MG63 (cell line): ENCODE measurements at places on chromosomes 2 and 18. TPM values are rescaled to one million over a fixed set of nuclear protein-coding genes. Genes with fewer than 3 reads are reported as not detected.

DNA sequence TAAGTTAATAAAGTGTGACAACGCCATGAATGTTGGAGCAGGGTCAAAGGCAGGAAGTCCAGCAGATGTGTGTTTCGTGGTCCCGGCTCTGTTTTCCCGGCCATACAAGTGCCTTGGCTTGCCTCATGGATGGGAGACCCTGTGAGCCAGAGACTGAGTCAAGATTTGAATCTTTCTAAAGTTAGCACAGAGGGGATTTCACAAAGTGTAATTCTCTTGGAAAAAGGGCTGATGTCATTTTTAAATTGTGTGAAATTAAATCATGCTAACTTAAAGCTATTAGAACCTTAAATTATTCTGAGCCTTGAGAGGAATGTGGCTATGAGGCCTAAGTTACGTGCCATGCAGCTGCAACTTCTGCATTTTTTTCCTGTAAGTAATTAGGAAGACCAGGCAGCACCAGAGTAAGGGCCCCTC, 38.3 kb upstream of the RALBP1 start:
- DNase-seq, result peak; percentile 11

GRCh38 chr2:240430595-240430994, 4.9 kb upstream of the GPC1 start:
- DNase-seq, result no peak

DNA sequence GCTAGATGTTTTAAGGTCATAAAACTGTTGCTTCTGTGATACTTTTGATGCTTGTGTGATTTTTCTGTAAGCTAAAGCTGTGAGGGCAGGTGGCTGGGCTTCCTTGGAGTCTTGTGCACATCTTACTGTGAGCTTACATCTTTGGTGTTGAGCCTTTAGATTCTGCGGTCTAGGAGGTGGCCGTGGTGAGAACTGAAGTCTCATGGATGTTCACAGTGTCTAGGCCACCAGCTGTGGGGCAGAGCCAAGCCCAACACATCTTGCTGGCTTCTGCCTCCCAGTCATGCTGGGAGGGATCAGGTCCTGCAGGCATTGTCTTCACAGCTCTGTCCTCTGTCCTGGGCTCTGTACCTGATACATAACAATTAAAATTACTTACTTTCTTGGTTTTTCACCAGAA, 219.7 kb upstream of the HS6ST1 start:
- no peak for DNase-seq

Gene PLB1
- total RNA-seq, result not detected in 2 replicates

Gene RAB6C
- total RNA-seq, result not detected in 2 replicates
